ENCODE measurements at places on chromosomes 1 and 21.

DNA sequence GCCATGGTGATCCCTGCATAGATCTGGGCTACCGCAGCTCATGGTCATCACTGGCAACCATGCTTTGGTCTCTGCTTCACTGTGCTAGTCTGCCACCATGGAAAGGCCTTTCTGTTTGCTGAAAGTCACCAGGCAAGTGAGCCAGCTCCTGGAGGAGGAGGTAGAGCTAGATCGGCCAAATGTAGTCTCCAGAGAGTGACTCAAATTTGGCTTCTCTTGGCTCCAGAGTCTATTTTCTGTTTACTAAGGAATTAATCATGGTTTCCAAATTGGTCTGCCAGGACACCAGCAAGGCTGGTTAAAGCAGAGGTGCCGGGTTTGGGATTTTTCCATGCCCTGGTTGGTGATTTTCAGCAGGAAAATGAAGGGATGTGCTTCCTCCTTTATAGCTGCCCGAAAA is 52.7 kb upstream of the IVNS1ABP start:
- no peak for DNase-seq

DNA sequence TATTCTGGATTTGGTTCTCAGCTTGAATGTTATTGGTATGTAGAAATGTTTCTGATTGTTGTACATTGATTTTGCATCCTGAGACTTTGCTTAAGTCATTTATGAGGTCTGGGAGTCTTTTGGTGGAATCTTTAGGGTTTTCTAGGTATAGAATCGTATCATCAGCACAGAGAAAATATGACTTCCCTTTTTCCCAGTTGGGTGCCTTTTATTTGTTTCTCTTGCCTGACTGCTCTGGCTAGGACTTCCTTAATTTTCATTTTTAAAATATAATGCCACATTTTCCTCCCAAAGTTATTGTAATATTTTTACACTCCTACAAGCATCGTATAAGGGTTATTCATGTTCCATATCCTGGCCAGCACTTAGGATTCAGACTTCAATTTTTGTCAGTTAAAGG is 111.1 kb downstream of the FNBP1L start:
- DNase-seq = no peak

DNA sequence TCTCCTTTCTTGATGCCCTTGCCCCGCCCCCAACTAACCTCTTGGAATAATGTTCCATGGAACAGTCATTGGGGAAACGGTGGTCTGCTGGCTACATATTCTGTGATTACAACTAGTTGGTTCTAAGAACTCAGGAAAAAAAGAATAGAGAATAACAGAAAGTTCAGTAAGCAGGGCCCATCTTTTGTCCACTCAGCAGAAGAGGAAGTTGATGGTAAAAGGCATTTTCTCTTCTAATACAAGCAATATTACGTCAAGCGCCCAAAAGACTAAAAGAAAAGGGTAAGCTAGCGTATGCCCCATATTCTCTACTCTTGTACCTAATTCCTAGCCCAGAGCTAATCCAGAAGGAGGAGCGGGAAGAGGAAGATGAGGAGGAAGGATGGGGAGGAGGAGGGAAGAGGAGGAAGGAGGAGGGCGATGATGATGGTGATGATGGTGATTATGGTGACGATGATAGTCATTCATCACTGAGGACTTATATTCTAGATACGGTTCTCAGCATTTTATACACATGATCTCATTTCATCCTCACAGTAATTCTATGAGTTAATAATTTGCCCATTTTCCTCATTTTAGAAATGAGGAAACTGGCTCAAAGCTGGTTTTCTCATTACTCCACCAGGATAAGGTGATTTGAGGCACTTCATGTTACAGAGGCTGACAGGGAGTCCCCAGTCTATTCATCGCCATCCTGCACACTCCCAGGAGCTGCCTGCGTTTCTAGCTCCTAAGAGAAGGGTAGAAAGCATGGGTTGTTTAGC is 76.6 kb upstream of the EFHD2 start:
- no peak for DNase-seq

GRCh38 chr1:23616292-23616824 is 57.1 kb upstream of the ID3 start:
- DNase-seq = no peak

DNA sequence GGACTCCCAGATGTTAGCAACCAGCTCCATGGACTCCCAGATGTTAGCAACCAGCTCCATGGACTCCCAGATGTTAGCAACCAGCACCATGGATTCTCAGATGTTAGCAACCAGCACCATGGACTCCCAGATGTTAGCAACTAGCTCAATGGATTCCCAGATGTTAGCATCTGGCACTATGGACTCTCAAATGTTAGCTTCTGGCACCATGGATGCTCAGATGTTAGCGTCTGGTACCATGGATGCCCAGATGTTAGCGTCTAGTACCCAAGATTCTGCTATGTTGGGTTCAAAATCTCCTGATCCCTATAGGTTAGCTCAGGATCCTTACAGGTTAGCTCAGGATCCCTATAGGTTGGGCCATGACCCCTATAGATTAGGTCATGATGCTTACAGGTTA is 8.8 kb downstream of the SON start:
- no peak for DNase-seq

DNA sequence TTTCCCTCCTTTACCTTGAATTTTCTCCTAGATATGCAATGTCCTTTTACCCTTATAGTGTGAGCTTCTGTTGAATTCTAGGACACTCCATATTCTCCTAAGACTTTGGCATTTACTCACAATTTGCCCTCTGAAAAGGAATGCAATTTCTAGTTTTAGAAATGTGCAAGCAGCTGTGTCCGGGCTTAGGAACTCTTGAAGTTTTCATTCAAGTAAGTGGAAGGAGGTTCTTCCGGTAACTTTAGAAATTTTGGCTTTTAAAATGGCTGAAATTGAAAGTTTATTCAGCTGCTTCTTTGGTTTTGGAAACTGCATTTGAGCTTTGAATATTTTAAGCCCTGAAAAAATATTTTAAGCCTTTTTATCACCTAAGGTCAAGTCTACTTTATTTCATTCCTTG is 56.3 kb downstream of the DPH5 start:
- DNase-seq = no peak

- DNase-seq = no peak
These were observed 4.1 kb upstream of the TTLL10 start for GRCh38 chr1:1169429-1170214.

GRCh38 chr1:169824153-169824552 is 29.4 kb upstream of the METTL18 start:
- no peak for DNase-seq

DNA sequence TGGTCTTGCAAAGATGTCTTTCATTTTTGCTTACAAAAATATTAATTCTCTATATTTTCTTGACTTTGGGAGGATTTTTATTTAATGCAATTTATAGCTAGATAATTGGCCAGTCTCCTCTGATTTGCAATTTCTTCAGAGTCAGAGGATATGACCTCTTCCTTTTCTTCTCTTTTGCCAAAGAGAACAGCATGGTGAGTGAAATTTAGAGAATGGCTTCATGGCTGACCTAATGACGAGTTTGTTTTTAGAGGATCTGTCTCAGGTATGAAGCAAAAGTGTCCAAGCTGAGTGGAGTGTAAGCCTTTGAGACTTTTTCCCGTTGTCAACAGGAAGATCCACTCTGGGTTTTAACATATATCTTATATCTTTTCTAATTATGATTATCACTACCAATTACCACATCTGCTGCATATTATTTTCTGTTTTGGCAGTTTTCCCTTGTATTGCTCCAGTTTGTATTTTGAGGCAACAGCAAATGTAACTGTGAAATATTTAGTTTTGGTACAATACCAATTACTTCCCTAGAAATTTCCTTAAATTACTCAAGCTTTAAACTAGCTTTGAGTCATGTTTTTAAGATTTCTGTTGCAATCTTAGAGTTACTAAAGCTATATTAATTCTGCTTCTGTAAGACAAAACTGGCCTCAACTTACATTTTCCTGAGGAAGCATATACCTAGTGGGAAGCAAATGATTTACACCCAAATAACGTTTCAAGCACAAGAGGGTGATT is 332.8 kb upstream of the ZRANB2 start:
- no peak for DNase-seq

- DNase-seq = no peak
These were observed 623.3 kb upstream of the NR5A2 start for GRCh38 chr1:199404191-199404590.

GRCh38 chr1:213385806-213386324 is 334.8 kb downstream of the RPS6KC1 start:
- no peak for DNase-seq

DNA sequence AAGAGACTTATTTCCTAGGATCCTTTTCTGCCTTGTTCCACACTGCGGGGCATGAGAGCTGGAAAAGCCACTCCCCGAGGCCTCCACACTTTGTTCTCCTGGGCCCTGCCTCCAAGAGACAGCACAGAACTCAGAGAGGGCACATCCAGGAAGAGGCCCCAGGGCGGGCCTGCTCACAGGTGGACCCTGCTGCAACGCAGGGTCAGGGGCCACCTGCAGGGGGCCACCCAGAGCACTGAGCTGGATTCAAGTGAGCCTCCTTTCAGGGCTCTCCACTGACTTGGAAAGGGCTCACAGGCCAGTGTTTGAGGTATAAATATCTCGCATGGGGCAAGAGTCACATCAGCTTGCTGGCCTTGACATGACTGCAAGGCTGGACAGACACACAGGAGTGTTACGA is 4.8 kb downstream of the RGS16 start:
- DNase-seq = no peak

DNA sequence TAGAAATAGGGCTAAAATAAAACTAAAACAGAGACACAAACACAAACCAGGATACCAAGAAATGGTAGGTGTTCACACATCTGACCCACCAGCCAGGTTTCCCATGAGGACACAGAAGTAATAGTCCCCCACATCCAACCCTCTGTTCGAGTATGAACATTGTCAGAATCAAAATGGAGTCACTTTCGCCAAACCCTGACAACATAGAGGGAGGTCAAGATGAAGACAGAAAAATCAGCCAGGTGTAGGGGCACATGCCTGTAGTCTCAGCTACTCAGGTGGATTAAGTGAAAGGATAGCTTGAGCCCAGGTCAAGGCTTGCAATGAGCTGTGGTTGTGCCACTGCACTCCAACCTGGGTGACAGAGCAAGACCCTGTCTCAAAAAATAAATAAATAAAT is 3.8 kb downstream of the UBE2G2 start:
- no peak for DNase-seq

DNA sequence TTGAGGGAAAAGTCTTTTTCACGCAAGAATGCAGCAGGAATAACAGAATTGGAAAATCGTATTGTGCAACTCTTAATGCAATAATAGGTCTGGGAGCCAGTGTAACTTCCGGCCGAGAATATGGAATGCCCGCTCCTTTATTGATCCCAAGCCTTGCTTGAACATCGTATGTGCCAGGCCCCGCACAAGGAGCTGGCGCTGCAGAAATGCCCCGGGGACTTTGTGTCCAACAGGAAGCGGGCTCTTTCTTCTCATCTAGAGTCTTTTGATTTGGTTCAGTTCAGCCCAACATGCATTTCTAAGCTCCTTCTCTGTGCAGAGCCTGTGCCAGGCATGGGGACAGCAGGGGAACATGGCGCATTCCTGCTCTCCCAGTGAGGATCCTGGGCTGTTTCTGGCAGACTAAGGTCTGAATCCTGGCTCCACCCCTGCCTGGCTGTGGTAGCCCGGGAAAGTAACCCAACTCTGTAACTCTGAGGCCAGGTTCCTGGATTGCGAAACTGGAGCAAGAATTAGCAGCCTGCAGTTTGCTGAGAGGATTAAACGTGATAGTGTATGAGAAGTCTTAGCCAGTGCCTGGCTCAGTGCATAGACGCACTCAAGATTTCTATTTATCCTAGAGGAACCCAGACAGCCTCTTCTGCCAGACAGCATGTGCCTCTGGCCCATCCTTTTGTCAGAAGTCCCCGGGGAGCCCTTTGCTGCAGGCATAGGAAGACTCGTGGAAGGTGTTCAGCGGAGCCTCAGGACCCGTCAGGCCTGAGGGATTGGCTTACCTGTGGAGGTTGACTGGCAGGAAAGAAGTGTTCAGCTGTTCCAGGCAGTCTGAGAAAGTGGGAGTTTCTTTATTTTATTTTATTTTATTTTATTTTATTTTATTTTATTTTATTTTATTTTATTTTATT is 987 bp upstream of the CDCP2 start:
- no peak for DNase-seq

DNA sequence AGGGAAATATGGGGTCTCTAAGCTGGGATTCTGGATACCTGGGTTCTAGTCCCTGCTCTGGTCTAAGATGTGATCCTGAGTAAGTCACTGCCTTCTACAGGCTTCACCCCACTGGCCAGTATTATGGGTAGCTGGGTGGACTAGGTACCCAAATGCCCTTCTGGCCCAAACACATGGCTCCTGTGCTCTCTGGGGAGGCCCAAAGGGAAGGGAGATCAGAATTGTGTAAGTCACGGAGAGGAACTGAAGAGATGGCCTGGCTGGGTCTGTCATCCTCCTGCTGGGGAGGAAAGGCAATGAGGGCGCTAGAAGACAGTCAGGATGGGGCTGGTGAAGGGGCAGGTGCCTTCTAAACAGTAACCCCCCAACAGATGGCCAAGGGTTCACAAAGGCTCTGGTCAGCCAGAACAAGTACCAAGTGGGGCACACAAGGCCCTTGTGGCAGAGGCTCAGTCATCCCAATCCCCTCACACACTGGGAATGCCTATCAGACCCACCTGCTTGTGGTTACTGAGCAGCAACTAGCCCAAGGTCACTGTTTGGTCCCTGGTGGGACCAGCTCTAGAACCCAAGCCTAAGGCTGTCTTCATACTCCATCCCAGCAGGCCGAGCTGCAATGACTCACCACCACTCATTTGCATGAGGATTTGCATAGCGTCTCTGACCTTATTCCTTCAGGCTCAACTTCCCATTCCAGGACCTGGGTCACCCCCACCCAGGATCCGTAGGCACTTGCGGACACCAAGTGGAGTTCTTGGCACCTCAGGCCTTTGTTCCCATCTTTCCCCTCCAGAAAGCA is 9.2 kb downstream of the MEF2D start:
- DNase-seq = no peak

GRCh38 chr1:54728027-54728426 is 12.4 kb downstream of the TTC4 start:
- no peak for DNase-seq

DNA sequence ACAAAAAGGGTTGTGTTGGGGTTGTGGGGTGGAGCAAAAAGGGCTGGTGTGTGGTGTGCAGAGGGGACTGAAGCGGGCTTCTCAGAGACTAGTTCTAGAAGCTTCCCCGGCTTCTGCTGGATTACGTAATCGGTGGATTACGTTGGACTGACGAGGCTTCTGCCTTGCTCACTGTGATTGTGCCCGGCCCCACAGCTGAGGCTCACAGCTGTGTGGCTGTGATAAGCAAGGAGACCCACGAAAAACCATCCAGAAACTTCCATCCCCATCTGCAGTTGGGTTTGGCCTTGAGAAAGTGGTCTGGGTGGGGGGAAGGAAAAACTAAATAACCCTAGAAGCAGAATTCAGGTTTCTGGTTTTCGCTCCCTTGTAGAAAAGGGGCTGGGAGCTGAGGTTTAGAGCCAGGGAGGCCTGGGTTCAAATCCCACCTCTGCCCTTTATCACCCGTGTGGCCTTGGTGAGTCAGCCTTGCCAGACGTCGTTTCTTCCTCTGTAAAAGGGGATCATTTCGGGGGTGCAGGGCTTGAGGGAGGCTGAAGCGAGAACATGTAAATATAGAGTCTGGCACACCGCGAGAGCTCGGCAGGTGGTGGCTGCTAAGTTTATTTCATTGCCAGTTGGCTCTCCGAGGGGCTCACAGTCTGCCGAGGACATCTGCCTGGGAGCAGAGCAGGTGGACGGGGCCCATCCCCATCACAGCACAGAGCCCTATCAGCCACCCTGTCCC is 30.4 kb upstream of the DISP3 start:
- no peak for DNase-seq

GRCh38 chr1:192933744-192934143 is 124.9 kb downstream of the RGS2 start:
- no peak for DNase-seq
